Activated CD4-positive, alpha-beta memory T cell treated with anti-CD3 and anti-CD28 coated beads for 36 hours (primary cell): ENCODE measurements at places on chromosomes 1 and 21. TPM values are rescaled to one million over a fixed set of nuclear protein-coding genes. Genes with fewer than 3 reads are reported as not detected.

GRCh38 chr1:81044708-81045107, 756.0 kb upstream of the ADGRL2 start:
- no peak for DNase-seq

- DNase-seq, result no peak
Measured at GRCh38 chr1:100387209-100387608, 34.9 kb downstream of the CDC14A start.

DNA sequence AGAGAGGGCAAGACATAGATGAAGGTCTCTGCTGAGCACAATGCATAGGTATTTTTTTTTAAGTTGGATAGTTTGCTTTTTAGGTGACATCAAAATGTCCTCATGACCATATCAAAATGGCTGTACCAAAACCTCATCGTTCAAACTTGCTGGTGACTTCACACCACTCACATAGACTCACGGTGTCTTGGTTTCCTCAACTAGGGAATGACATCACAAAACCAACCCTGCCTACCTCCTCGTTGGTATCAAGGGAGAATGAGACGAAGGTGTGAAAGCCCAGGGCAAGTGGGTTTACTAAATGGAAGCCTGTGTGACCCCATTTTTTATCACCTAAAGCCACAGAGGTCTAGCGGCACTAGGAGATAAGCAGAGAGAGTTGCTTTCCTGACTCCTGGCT, 1.6 kb downstream of the PIGR start:
- DNase-seq, result no peak

DNA sequence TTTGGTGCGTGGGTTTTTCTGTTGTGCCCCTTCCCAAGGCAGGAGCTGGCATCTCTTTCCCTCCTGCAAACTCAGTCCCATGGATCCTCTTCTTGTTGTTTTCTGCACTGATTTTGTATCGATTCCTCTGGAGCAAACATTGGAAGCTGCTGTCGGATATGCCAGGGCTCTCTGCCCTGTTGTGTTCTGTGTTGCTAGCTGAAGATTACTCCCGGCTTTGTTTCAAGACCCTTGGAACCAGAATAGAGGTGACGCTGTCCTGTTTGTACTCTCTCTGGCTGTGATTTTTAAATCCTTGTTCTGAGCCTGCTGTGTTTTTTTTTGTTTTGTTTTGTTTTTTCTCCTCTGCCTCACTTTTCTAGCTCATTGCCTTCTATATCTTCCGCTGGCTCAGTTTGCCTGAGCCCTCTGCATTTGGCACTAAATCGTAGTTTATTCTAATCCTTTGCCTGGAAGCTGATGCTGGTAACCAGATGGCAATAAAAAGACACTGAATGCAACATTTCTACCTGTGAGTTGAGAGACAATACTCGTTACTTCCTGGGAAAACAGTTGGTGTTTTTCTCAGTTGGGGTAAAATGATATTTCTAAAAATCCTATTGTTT, 67.0 kb downstream of the BACH1 start:
- DNase-seq, result no peak

OR2T27 gene
- total RNA-seq, result not detected

KCNJ10 gene
- total RNA-seq, result not detected

CLDN19 gene
- not detected for total RNA-seq
